ENCODE measurements at places on chromosomes 6 and 20.

- no peak for DNase-seq
Measured at GRCh38 chr6:70586114-70586513, 19.4 kb downstream of the SDHAF4 start.

DNA sequence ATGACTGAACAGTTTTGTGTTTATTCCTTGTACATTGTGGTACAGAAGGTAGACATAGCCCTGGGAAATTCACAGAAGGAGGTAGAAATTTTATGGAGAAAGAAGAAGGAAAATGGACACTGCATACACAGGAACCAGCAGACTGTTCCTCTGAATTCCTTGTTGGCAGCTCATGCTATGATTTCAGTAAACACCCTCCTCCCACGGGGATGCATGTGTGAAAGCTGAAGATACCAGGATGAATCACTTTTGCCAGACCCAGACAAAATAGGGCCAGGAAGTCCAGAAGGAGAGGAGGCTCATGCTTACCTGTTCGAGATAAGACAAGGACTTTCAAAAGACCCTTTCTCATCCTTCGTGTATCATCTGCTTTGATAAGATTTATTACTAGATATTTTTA, 110.3 kb upstream of the GGTLC1 start:
- DNase-seq: no peak

- DNase-seq: no peak
Measured at GRCh38 chr6:105373481-105373880, 29.4 kb downstream of the PREP start.

GRCh38 chr6:72580281-72580940, 41.5 kb upstream of the KCNQ5 start:
- peak; percentile 54 for DNase-seq

DNA sequence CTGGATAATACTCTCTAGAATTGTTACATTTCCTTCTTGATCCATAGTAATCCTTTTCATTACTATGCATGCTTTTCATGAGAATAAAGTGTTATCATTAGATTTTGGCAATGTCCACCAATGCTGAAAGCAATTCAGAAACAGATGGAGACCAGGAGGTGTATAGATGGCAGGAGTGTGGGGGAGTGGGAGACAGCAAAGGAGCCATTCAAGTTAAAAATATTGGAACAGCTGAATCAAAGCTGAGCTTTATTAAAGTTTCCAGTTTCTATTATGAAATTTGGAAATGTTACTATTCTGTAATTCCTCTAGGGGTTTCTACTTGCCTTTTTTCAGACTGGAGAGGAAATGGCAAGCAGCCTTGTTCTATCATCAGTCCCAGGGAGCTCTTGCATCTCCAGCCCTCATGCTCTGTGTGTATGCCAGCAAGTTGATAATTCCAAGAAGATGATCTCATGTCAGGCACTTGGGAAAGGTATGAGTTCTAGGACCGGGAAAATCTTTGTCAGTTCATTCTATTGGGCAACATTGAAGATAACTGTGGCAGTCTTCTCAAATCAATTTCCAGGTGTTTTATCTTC, 228.0 kb downstream of the CD109 start:
- no peak for DNase-seq

DNA sequence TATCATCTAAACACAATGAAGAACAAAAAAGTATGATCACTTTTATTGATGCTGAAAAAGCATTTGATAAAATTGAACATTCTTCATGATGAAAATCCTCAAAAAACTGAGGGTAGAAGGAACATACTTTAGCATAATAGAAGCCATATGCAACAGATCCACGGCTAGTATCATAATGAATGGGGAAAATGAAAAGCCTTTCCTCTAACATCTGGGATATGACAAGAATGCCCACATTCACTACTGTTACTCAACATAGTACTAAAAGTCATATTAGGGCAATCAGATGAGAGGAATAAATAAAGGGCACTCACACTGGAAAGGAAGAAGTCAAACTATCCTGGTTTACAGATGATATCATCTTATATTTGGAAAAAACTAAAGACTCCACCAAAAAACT, 256.6 kb downstream of the RFPL4B start:
- no peak for DNase-seq
